ENCODE measurements at places on chromosomes 6 and 20.

DNA sequence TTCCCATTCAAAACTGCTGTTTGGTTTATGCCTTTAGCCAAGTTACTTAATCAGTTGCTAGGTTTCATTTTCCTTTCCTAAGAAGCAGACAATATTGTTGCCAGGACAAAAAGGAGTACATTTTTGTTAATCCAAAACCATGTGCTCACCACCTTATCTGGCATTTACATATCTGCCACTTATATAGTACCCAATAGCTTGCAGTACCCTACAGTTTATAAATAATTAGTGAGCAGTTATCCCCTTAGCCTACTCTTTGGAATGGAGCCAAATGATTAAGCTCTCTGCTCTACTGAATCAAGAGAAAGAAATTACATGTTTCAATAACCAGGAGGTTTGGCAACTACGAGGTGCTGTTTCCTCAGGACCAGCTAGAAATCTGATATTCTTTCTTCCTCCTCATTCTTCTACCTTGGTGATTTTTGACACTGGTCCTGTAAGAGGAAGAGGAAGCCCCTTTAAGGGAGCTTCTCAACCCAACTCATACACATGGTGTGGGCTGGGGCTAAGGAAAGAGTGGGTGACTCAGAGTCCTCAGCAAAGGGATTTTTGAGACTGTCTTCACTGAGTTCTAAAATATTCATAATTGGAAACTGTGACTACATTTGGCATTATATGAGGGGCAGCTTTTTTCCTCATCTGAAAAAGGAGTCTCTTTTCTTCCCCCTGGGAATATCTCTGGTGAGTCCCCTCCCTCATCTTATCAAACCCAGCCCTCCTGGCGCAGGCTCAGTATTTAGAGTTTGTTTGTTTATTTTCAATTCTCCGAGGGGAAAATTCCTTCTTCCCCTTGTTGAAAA is 1.5 kb downstream of the ZNFX1 start:
- no peak for DNase-seq

DNA sequence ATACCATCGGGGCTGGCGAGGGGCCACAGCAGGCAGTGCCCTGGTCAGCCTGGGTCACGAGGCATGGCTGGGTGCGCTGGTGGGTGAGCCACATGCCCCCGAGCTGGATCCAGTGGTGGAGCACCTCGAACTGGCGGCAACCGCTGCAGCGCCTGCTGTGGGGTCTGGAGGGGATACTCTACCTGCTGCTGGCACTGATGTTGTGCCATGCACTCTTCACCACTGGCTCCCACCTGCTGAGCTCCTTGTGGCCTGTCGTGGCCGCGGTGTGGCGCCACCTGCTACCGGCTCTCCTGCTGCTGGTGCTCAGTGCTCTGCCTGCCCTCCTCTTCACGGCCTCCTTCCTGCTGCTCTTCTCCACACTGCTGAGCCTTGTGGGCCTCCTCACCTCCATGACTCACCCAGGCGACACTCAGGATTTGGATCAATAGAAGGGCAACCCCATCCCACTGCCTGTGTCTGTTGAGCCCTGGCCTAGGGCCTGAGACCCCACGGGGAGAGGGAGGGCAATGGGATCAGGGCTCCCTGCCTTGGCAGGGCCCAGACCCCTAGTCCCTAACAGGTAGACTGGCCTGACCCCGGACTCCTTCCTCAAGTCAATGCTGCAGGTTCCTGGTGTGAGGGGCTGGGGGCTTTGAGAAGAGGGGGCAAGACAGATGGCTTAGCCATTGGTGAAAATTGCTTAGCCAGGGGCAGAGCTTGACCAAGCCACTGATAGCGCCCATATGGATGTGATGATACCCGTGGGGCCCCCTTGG is 598 bp downstream of the TMEM239 start:
- no peak for DNase-seq

- no peak for DNase-seq
These were observed 380.0 kb upstream of the FLRT3 start for GRCh38 chr20:14717134-14717999.

- DNase-seq, result no peak
These were observed 8.9 kb upstream of the QKI start for GRCh38 chr6:163405412-163406309.
